ENCODE measurements at places on chromosomes 3 and 15. TPM values are rescaled to one million over a fixed set of nuclear protein-coding genes. Genes with fewer than 3 reads are reported as not detected.

DNA sequence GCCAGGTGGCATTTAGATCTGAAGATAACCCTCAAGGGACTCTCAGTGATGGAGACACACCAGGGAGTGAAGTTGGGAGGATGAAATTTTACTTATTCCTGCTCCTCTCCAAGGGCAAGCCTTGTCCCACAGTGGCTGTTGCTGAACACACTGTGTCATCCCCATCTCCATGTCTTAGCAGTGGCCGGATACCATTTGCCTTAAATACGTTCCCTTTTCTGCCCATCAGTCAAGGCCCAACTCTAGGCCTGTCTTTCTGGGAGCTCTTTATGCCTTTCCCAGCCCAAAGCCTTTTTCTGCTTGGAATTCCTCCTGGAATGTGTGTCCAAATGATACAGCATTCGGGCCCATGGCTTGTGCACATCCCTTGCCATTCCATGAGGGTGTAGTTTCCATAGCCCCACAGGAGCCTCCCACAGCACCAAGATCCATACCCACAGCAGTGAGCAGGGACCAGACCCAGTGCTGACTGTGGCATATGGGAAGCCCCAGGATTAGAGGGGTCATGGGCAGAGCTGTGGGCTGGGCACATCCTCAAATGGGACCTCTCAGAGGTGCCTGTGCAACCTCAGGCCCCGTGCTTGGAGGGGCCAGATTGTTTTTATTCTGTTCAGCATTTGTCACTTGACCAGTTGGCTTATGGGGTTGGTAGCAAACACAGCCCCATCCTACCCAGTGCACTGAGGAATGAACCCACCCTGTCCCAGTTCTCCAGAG lies 63.7 kb upstream of the PRR23C start:
- DNase-seq, result no peak

GRCh38 chr15:25407950-25408349 lies 30.9 kb downstream of the UBE3A start:
- no peak for DNase-seq

Gene ROBO1
- total RNA-seq, result 21.6 TPM

- DNase-seq, result no peak
These were observed 7.1 kb downstream of the ITGA11 start for GRCh38 chr15:68424754-68425390.

DNA sequence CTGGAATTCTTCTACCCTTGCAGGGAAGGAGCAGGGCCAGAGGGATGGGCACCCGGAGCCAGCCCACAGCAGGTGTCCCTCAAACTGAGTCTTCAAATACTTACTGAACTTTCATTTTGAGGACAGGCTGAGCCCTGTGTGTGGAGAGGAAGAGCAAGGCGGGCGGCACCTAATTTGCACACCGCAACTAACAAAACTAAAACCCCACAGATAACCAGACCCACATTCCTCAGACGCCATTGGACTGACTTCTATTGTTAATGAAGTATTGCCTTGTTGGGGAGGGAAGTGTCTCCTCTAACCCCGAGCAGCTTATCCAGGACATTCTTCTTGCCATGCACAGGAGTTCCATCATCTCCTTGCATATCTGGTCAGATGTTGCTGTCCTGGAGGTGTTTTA lies 105.2 kb upstream of the NR2E3 start:
- no peak for DNase-seq

- DNase-seq, result no peak
These were observed 481.8 kb upstream of the KCNMB2 start for GRCh38 chr3:178054471-178054870.

DNA sequence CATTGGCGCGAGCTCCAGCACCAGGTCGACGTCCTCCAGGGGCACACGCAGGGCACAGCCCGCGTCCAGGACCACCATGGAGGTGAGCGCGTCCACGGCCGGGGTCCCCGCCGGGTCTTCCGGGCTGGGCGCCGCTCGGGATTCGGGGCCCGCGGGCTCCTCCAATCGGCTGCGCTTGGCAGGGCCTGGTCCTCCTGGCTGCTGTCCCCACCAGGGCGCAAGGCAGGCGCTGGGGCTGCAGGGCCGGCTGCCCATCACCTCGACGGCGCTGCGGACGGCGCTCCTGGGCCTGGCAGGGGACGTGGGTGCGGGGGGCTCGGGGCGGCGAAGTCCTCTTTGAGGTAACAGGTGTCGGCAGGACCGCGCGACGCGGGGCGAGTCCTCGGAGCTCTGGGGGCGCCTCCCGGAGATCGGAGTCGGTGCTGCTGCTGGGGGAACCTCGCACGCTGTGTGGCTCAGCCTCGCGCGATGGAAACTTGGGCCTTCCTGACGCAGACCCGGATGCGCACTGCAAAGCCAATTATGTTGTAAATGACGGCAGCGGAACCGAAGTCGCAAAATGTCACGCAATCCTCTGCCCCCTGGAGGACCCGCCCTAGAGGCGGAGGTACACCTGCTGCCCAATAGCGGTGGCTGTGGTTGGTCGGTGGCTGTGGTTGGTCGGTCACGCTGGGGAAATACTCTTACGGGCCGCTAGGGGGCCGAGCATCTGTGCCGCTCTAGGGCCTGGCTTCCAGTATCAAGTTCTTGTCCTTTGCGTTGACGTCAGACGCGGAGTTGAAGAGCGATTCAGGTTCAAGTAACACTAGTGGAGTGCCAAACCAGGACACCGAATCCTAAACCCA lies at the start of gene PRR23C:
TSS of gene PRR23C (minus strand) at position 527 of the 845 bp plus-strand sequence. CDS start at position 255, 272 bp downstream.
- DNase-seq, result no peak

DNA sequence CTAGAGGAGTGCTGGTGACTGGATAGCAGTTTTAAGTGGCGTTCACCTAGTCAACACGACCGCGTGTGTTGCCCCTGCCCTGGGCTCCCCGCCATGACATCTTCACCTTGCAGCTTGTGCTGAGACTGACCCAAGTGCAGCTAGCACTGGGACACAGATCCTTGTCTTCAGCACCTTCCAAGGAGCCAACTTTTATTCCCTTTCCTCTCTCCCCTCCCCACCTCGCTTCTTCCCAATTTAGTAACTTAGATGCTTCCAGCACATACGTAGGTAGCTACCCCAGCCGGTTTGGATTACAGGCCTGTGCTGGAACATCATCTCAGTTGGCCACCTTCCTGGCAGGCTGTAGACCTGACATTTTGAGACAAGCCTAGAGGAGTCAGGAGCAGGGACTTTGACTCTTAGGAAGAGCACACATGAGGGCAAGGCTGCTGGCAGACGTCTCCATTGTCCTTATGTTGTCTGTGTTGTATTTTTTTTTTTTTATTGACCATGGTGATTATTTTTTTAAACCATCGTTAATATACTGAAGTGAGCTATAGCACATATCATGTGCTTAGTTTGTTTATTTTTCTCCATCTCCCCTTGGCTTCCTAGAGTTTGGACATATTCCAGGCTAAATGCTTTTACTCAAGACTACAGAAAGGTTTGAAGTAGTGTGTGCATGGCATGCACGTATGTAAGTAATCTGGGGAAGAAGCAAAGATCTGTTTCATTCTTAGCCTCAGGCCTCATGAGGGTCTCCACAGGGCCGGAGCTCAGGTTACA lies 61.1 kb downstream of the AAGAB start:
- DNase-seq, result no peak

GRCh38 chr15:89175617-89176191 lies 45.7 kb downstream of the RLBP1 start:
- no peak for DNase-seq

DNA sequence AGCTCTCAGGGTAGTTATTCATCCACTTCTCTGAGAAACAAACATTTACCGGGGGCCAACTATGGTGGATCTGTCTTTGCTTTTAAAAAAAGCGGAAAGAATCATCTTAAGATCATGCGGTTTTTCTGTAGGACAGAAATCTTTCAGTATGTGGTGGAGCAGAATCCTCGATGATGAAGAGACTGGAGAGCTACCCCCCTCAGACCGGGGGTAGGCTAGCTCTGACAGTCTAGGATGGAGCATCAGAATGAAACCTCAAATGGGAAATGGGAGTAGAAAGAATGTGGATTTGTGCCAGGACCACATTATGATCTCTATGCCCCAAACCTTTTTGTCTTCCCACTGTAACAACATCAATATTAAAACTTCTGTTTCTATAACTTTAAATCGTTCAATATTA lies 30.3 kb downstream of the TPRG1 start:
- DNase-seq, result no peak

DNA sequence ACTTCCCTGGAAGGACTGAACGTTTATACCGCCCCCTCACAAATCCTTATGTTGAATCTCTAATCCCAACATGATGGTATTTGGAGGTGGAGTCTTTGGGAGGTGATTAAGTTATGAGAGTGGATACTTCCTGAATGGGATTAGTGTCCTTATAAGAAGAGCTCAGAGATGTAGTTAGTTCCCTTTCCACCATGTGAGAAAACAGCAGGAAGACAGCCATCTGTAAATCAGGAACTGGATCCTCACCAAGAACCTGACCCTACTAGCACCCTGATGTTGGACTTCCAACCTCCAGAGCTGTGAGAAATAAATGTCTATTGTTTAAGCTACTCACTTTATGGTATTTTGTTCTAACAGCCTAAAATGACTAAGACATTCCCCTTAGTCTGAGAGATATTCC lies 33.3 kb upstream of the SACM1L start:
- no peak for DNase-seq

DNA sequence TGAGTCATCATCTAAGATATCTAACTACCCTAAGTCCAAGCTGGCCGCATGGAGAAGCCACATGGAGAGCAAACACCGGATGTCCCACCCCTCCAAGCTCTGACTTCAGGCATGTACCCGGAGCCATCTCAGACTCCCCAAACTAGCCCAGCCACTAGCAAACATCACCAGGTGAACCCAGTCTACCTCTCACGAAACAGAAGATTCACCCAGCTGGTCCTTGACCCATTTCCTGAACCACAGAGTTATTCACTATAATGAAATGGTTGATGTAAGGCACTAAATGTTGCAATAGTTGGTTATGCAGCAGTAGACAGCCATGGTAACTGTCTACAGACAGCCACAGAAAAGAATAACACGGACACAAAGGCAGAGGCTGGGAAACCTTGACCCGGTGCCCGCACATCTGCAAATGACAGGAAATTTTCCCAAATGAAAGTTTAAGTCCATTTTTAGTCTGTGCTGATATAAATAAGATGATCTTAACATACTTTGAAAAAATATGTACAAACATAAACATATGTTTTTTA lies 265.5 kb upstream of the ATP10A start:
- DNase-seq, result no peak

- DNase-seq, result peak; percentile 2
These were observed 71.5 kb upstream of the EIF1B start for GRCh38 chr3:40237889-40238571.

DNA sequence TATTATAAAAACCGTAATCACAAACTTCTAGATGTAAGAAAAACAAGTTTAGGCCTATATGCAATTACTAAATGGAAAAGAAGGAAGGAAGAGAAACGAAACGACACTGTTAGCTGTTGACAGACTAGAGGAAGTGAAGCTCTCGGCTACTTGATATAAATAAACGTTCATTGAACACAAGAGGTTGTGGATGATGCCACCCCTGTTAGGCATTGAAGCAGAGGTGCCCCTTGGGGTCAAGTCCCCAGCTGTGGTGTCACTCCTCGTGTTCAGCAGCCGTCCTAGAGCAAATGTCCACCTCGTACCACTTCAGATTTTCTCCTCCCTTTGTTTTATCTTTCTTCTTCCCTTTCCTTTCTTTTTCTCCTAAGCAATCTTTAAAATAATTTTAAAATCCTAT lies 146.5 kb upstream of the UBE2E1 start:
- DNase-seq, result no peak

Gene RRP9
- total RNA-seq, result 56.8 TPM
